ENCODE measurements at places on chromosomes 5 and 9. TPM values are rescaled to one million over a fixed set of nuclear protein-coding genes. Genes with fewer than 3 reads are reported as not detected.

GRCh38 chr5:178454821-178455479 is 135.2 kb downstream of the COL23A1 start:
- no peak for DNase-seq

DNA sequence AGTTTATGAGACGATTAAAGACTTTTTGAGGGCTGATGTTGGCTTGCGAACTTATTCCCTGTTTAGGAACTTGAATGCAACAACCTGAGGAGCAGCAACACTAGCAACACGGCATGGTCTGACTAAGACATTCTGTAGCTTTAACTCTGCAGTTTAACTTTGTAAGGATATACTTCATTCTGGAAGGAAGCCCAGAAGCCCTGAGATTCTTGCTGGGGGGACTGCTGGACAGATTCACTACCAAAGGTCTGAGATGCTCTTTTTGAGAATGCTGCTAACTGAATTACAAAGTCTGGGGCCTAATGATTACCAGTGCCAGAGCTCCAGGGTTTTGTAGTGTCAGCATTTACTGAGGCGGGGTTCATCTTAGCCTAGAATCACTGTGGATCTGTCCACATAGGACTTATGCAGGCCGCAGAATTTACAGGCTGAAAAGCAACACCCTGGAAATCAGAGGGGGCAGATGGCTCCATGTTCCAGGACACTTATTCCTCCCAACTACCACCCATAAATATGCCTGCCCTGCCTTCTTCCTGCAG is 537.1 kb upstream of the CDH18 start:
- no peak for DNase-seq

DNA sequence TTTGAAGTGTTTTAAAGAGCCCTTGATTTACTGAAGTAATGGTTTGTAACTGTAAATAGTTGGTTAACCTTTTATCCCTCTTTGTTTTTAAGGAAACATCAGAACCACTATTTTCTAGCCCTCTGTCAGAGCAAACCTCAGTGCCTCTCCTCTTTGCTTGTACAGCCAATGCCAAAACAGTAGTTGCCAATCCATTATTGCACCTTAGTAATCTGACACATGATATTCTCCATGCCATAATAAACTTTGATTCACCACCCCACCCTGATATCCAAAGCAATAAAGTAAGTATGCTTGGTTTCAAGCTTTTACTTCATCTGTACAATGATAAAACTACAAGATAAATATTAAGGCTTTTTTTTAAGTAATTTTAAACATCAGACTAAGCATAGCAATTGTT is 100.8 kb downstream of the DMXL1 start:
- DNase-seq = no peak

LSM11 gene
- total RNA-seq = 4.2 TPM

- no peak for DNase-seq
These were observed 281.0 kb downstream of the EFNA5 start for GRCh38 chr5:107389775-107390148.

GRCh38 chr9:131076347-131077195 is 19.8 kb upstream of the AIF1L start:
- DNase-seq = no peak

GRCh38 chr9:73179589-73179988 is 27.9 kb downstream of the ANXA1 start:
- no peak for DNase-seq

Measured in T-cell (primary cell).